Activated naive CD8-positive, alpha-beta T cell treated with anti-CD3 and anti-CD28 coated beads for 36 hours (primary cell): ENCODE measurements at places on chromosomes 6 and 20. TPM values are rescaled to one million over a fixed set of nuclear protein-coding genes. Genes with fewer than 3 reads are reported as not detected.

The ZNF341 gene
- 3.7 TPM for total RNA-seq

The PRSS35 gene
- total RNA-seq, result not detected

The SLPI gene
- not detected for total RNA-seq

The ADGB gene
- total RNA-seq, result not detected

DNA sequence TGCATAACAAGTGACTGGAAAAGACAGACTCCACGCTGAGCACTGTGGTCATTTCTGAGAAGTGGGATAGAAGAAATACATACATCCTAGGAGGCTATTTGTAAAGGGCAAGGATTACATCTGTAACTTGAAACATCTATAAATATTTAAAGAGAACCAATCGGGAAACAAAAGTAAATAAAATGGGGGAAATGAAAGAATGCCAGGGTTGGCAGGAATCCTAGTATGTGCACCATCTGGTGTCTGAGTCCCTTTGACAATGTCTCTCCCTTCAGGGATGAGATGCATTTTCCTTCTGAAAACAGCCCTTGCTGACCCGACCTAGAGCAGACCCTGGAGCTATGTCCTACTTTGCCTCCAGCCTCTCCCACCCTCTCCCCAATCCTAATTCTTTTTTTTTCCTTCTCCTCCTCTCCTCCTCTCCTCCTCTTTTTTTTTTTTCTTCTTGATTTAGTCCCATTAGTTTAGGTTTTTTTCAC, 53.2 kb downstream of the VSTM2L start:
- DNase-seq, result no peak

GRCh38 chr20:61730631-61731362, 334.9 kb downstream of the TAF4 start:
- no peak for DNase-seq

- no peak for DNase-seq
Observed at GRCh38 chr6:131000544-131000943, 62.5 kb downstream of the EPB41L2 start.

DNA sequence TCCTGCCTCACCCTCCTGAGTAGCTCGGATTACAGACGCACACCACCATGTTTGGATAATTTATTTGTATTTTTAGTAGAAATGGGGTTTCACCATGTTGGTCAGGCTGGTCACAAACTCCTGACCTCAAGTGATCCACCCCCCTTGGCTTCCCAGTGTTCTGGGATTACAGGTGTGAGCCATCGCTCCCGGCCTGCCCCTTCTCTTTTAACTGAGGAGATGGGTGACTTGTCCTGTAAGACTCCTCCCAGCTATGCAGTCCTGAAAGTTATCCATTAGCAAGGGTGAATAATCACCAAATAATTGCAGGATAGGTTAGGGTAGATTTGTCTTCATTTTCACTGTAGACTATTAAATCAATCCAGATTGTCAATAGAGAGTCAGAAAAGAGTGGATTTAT, 40.5 kb upstream of the JARID2 start:
- no peak for DNase-seq

DNA sequence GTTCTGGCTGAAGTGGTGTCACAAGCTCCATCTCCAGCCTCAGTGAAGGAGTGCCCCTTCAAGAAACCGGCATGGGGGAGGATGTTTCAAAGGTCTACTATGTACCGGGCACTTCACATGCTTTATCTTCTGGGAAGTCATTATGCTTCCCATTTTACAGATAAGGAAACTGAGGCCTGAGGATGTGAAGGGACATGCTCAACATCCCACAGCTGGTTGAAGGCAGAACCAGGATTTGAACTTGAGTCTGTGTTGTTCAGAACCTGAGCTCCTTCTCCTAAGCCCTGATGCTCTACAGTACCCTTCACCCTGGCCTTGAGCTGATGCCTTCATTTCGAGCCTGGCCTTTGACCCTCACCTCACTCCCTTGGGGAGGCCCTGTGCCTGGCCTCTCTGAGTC, 13.0 kb downstream of the GLP1R start:
- DNase-seq, result no peak

- DNase-seq, result no peak
Observed at GRCh38 chr6:42988486-42989020, 4.2 kb downstream of the PPP2R5D start.

- DNase-seq, result no peak
Observed at GRCh38 chr6:167469672-167470071, 144.8 kb downstream of the TTLL2 start.

GRCh38 chr6:135306740-135307420, 125.8 kb downstream of the MYB start:
- DNase-seq, result no peak

DNA sequence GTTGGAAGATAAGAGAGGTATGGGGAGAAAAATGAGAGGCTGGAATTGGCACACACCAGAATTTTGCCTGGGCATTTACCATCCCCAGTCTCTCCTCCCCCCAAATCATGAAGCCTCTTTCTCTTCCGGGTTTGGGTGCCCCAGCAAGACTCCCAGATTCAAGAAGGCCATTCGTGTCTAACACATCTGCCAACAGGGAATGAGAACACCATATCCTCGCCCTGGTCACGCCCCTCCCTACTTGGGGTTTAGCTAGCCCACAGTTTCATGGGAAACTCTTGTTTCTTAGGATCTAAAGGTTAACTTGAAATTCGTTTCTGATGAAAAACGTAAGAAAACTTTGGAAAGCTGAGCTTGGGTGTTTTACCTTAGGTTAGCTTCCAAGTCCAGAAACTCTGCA, 105.5 kb upstream of the TMEM170B start:
- no peak for DNase-seq

DNA sequence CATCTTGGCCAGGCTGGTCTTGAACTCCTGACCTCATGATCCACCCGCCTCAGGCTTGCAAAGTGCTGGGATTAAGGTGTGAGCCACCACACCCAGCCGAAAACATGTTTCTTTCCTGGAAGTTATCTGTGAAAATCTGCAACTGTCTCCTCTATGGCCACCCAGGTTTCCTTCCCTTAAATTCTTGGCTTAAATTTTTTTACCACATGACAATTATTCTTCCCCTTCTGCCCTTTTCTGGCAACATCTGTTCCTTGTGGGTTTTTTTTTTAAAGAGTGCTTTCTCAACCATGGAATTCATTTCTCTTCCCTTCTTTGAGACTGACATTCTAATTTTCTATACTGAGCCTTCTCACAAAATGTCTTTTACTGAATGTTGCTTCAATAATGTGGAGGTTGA, 59.6 kb downstream of the DOK5 start:
- DNase-seq, result no peak

- no peak for DNase-seq
Observed at GRCh38 chr20:40512994-40513393, 176.0 kb downstream of the MAFB start.

DNA sequence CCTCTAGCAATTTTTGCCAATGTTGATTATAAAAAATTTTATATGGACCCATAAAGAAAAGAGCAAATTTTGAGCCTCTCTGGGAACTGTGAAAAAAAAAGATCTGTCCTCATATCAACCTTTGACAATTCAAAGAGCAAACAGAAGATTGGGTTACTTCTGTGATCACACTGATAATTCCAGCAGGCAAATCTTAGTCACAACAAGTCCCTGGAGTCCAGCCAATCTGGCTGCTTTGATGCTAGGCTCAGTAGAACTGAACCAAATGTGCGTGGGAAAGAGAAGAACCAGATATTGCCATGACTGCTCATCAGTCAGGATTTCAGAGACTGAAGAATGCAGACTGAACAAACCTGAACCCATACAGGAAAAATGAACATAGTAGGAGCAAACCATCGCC, 438.4 kb upstream of the FLRT3 start:
- DNase-seq, result no peak

- no peak for DNase-seq
Observed at GRCh38 chr6:168883410-168884049, 370.1 kb downstream of the THBS2 start.

- no peak for DNase-seq
Observed at GRCh38 chr6:6004390-6004995, 2.2 kb downstream of the NRN1 start.

DNA sequence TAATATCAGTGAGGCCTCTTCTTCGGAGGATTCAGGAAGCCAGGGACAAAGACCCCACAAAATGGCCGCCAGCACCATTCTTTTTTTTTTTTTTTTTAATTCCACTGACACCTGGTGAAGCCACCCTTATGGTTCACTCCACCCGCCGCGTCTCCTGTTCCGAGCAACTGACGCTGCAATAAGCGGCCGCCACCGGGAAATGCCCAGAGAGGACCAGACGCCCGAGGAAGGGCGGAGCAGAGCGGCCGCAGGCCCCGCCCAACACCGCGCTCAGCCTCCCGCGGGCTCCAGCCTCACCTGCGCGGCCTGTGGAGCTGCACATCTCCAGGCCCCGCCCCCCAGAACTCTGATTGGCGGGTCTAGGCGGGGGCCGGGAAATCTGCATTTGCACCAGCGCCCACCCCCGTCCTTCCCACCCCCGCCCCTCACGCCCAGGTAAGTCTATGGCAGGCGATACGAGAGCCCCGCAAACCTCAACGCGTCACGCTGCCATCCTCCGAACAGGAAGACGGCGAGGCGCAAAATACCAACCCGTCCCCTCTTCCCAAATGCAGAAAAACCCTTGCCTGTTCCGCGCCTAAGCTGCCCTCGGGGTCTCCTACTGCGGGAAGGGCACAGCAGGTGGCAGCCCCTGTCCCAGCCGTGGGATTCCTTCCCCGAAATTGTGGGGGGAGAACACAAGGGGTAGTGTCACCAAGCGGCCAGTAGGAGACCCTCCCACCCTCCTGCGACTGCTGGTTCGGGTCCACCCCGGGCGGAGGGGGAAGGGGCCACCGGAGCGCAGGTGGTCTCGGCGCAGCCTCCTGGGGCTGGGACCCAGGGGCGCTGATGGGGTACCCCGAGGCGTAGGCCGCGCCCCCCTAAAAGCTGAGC, 960 bp downstream of the ATP9A start:
- DNase-seq, result peak; percentile 63
